Activated CD4-positive, alpha-beta memory T cell treated with anti-CD3 and anti-CD28 coated beads for 36 hours (primary cell): ENCODE measurements at places on chromosomes 6 and 20.

- DNase-seq = no peak
Observed at GRCh38 chr20:48189181-48189580, 403.9 kb upstream of the SULF2 start.

- DNase-seq = peak; percentile 57
Observed at GRCh38 chr6:30322527-30323501, 3.9 kb upstream of the TRIM39 start.

DNA sequence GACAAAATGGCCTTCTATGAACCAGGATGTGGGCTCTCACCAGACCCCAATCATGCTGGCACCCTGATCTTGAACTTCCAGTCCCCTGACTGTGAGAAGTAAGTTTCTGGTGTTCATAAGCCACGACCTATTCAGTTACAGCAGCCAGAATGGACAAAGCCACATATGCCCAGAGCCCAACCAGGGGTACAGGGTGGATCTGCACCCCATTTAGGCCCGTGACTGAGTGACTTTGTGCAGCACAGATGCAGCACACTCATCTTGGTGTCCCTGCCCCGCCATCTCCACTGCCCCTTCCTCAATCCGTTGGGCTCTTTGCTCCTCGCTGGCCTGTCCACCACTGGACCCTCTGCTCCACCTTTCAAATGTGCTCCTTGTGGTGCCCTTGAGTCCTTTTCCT is 205.6 kb downstream of the QKI start:
- no peak for DNase-seq

DNA sequence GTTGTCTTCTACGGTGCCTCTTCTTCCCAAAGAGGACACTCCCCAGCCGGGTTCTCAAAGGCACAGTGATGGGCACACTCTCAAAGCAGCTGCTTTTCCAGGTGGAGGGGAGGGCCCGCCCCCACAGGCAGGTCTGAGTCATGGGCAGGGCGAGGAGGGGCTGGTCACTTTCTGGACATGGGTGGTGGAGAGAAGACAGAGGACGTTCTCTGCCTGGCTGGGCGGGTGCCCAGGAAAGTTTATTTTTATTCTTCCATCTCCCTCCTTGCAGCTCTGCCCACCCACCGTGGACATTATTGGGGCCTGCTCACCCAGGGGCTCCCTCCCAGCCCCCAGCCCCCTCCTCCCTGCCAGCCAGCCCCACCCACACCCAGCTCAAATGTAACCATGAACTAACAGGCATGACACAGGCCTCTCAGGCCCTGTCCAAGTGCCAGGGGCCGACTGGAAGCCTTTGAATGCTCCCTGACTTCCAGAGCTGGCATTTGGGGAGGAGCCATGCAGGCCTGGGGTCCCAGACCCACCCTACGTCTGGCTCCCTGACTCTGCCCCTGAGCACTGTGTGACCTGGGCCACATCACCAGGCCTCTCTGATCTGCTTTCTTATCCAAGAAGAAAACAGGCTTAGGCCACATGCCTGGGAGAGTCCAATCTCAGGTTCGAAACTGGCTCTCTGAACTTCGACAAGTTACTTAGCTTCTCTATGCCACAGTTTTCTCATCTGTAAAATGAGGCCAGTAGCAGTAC is 8.0 kb downstream of the TGM2 start:
- no peak for DNase-seq

- peak; percentile 43 for DNase-seq
Observed at GRCh38 chr6:108174371-108175175, 8.8 kb downstream of the NR2E1 start.

GRCh38 chr20:21189761-21190523 is 64.1 kb downstream of the KIZ start:
- no peak for DNase-seq

GRCh38 chr20:48921883-48922820 is 641 bp downstream of the ARFGEF2 start:
- DNase-seq = no peak

DNA sequence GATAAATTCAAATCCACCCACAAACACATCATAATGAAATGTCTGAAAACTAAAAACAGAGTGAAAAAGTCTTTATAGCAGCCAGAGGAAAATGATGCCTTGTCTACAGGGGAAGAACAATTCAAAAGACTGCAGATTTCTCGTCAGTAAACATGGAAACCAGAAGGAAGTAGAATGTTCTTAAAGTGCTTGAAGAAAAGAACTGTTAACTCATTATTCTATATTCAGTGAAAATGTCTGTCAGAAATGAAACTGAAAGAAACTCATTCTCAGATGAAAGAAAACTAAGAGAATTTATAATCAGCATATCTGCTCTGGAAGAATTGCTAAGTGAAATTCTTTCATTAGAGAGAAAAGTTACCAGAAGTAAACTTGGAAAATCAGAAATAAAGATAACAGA is 416.1 kb downstream of the TBC1D32 start:
- DNase-seq = no peak

DNA sequence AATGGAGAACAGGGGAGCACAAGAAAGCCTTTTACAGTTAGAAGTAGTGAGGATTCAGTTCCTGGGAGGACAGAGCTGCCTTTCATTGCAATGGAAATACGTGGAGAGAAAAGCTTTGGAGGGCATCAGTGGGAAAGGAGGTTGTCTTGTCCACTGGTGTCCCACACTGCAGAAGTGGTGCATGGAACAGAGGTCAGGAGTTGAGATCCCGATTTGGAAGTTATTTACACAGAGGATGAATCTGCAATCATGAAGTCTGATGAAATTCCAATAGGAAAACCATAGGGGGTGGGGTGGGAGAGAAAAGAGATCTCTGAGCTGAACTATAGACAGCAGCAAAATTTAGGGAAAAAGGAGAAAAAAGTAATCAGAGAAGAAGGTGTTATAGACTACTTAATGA is 33.6 kb downstream of the ADGRG6 start:
- DNase-seq = no peak

- DNase-seq = no peak
Observed at GRCh38 chr6:111603685-111604084, 2.0 kb downstream of the TRAF3IP2 start.

DNA sequence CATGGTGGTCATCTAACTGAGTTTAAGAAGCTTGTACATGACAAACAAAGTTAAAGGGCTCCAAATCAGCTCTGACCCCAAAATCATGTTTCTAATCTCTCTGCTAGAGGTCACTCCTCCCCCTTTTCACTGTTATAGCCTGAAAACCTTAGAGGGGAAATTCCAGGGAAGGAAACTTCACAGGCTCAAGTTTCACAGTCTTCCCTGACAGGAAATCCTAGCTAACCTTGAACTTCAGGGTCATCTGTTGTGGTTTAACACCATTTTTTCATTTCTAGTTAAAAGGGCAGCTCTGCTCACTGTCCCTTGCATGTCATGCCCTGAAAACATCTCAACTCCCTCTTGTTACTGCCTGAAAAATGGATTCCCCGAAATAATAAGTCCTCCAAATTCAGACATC is 104.4 kb upstream of the BMP2 start:
- no peak for DNase-seq

GRCh38 chr20:58690396-58691135 is 2.0 kb upstream of the NPEPL1 start:
- no peak for DNase-seq

- no peak for DNase-seq
Observed at GRCh38 chr6:18493382-18493891, 106.3 kb downstream of the RNF144B start.

GRCh38 chr6:25417046-25417605 is 138.0 kb downstream of the CARMIL1 start:
- no peak for DNase-seq

DNA sequence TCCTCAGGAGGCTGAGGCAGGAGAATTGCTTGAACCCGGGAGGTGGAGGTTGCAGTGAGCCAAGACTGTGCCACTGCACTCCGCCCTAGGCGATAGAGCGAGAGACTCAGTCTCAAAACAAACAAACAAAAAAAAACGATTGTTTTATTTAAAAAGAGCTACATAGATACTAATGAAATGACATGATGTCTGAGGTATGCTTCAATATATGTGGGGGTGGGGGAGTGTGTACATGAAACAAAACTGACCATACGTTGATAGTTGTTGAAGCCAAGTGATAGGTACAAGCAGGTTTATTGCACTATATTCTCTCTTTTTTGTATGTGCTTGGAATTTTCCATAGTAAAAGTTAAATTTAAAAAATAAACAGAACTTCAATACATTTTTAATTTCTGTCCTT is 240.1 kb downstream of the TFAP2A start:
- no peak for DNase-seq

DNA sequence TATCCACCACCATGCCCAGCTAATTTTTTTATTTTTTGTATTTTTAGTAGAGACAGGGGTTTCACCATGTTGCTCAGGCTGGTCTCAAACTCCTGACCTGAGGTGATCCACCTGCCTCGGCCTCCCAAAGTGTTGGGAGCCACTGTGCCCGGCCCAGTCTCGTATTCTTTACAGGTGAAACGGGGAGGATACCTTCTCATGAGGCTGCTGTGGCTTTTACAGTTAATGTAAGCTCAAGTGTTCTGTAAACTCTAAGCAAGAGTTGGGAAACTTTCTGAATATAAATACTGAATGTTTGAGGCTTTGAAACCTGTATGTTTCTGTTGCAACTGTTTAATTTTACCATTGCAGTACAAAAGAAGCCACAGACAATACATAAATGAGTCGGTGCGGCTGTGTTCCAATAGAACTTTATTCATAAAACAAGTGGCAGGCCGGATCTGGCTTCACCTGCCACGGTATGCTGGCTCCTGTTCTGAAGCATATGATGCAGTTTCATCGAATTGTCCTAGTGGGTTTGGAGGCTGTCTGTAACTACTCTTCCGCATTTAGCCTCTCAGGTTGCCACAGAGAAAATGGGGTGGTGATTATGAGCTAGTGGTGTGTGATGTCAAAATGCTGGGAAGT is 192.5 kb upstream of the ZFP64 start:
- peak; percentile 27 for DNase-seq
